ENCODE measurements at places on chromosomes 2 and 18.

DNA sequence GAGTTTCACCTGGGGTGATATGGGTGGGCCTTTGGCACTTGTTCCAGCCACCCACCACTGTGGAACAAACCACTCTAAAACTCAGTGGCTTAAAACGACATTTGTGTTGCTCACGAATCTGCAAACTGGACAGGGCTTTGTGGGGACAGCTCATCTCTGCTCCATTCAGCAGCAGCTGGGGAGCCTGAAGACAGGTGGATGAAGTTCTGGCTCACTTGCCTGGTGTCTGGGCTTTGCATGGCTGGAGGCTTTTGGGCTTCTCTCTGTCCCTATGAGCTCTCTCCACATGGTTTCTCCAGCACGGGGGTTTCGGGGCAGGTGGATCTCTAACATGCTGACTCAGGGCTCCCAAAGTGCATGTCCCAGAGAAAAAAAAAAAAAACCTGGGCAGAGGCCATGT is 93.0 kb upstream of the GLI2 start:
- no peak for DNase-seq

DNA sequence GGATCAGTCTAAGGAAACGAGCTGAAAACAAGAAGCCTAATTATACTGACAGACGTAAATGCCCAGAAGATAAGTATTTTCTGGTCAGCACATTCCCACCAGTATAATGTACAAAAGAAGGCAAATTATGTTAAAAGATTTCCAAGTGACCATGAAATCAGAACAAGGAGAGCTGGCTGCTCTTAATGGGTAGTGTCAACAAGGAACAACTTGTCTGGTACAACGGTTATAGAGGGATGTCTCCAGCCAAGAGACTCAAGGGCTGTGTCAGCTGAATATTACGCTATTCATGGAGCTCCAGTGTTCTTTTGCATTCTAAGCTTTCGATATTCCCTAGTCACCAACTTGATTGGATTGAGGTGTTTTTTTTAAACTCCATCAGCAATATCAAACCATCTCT is 8.6 kb upstream of the L3MBTL4 start:
- DNase-seq, result peak; percentile 74

DNA sequence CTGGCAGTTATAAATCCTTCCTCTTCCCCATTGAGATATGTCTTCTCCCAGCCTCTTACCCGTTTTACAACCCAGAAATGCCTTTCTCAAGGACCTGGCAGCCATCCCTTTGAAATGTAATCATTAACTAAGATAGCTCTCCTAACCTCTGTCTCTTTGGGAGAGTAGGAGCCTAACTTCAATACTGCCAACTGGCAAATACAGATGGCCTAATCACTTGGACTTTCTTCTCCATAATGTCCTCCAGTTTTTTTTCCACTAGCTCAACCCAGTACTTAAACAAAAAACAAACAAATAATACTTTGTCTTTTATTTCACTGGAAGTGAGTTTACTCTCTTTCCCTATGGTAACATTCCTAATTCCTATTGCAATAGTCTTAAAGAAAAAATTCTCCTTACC is 1391.1 kb downstream of the SUCLG1 start:
- no peak for DNase-seq

DNA sequence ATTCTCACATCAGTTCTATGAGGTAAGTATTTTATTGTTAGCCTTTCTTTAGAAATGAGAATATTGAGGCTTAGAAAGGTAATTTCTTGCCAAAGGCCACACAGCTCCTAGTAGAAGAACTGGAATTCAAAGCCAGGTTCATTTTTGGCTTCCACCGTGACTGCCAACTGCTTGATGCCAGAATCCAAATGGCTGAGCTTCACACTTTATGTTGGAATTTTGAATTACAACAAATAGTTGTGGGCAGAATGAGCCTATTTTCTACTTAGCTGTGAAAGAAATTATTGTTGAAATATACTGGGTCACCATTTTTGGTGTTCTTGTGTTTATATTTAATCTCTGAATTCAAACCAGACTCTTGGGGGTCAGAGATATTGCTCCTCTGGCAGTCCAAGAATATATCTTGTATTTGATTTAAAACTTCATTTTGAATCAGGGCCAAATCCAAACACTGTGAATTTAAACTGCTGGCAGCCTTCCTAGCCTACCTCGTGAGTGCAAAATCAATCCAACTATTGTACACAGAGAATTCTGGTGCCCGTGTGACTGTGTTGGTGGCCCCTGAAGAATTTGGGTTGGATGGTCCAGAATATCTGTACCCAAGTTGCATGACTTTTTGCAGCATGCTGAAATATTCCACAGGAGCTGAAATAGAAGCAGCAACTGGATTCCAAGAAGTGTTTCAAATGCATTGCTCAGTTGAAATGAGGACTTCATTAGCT is 35.6 kb upstream of the LPIN1 start:
- no peak for DNase-seq

GRCh38 chr2:27097341-27097740 is 10.8 kb downstream of the KHK start:
- DNase-seq, result no peak

- DNase-seq, result peak; percentile 82
These were observed 598 bp upstream of the CEP68 start for GRCh38 chr2:65055422-65056214.

DNA sequence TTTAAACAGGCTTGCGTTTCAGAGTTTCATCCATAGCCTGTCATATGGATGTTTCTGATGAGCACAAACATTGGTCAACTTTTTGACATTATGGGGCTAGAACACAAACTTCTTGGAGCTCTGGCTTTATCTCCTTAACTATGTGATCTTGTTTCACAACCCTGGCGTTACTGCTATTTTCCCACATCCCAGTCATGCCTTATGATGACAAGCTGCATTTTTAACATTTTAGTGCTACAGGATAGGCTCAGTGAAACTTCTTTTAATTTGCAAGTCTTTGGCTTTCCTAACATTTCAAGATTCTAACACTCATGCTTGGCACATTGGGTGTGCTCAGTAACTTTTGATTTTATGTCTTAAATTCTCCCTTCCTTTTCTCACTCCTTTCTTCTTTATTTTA is 21.0 kb upstream of the PDE1A start:
- no peak for DNase-seq

DNA sequence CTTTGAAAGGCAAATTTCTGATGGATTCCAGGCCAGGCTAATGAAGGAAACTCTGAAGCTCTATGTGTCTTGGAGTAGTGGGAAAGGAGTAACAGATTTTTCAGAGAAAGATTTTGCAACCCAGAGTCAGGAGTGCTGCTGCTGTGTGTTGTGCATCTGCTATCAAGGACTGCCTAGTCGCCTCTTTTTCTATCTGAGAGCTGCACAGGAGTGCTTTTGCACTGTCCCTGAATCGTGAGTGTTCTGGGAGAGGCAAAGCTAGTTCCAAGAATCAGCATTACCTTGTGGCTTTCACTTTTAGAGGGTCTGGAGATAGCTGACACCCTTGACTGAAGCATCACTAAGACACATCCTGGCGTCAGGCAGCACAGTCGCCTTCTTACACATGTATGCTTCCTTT is 336.4 kb downstream of the PARD3B start:
- no peak for DNase-seq

- DNase-seq, result peak; percentile 71
These were observed 26.8 kb downstream of the ADRA2B start for GRCh38 chr2:96089356-96090195.

GRCh38 chr2:40043191-40043590 is 264.1 kb upstream of the THUMPD2 start:
- DNase-seq, result no peak

DNA sequence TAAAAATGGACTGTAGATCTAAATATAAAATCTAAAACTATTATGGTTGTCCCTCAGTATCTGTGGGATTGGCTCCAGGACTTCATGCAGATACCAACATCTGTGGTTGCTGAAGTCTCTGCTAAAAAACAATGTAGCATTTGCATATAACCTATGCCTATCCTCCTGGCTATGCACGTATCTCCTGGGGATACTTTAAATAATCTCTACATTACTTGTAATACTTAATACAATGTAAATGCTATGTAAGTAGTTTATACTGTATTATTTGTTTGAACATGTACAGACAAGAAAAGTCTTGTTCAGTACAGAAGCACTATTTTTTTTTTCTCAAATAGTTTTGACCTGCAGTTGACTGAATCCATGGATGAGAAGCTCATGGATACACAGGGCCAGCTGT is 134.9 kb downstream of the ZAP70 start:
- no peak for DNase-seq

GRCh38 chr2:28972778-28973335 is 8.2 kb upstream of the TOGARAM2 start:
- DNase-seq, result no peak

GRCh38 chr2:219082332-219082958 is 21.7 kb upstream of the IHH start:
- DNase-seq, result no peak
